ENCODE measurements at places on chromosomes 4 and X.

DNA sequence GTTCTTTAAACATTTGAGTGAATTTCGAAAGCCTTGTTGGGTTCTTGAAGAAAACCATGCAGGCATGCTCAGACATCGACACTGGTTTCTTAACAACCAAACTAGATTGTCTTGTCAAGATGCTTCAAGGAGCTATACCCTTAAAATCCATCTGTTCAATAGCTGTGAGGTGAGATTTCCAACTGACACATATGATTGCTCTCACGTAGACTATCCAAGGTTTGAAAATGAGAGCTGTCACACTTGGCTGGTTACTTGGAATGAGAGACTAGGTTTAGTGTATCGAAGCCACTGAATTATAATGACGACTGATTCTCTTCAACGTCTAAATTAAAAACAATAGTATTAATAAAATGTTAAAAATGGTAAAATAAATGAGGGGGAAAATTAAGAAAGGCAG lies 2725.5 kb downstream of the ARAP2 start:
- DNase-seq: no peak

DNA sequence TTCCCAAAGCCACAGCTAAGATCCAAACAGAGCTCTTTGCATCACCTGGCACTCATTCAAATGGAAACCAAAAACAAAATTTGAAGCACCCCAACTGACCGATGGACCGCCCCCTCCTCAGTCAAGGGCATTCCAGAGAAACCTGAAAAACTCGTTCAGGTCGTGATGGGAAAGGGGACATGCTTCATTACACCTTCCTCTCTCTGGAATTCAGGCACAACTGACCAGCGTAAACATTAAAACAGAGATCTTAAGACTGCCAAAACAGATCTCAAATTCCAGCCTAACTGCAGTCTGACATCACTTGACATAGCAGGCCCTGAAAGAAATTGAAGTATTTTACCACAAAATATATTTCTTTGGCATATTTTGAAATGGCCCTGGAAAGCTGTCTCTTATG lies 28.5 kb downstream of the PTTG2 start:
- DNase-seq: no peak

GRCh38 chr4:25081866-25082471 lies 51.2 kb upstream of the LGI2 start:
- no peak for DNase-seq

DNA sequence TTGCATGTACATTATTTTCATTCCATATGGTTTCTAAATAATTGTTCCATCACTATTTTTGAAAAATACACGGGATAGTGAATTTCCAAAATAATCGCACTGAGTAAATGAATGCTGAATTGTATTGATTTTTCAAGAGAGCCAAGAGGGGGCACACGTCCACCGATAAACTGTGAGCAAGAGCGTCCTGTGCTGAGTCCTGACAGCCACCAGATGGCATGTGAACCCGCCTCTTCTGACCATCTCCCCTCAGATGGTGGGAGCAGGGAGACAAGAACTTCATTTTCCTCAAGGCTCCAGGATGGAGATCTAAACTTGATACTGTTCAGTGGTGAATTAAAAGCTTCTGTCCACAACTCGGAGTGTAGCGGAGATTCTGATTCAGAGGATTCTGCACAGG lies 30.6 kb upstream of the IL9R start:
- DNase-seq: no peak

DNA sequence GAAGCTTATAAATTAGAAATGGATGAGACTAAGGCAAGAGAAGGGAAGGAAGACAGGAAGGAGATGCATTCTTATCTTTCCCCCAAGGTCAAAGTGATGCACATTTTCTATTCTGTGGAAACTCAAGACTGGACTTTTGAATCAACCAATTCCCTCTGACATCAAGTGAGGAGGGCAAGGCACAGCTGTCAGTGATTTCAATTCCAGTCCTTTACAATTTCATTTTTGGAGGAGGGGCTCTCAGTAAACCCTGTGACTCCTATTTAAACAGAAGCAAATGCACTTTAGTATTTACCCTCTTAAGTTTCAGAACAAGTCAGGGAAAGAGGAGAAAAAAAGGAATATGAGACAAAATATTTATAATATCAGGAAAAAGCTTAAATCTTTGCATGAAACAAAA lies 134.0 kb downstream of the MGST2 start:
- DNase-seq: no peak

All from stimulated activated CD4-positive, alpha-beta T cell treated with anti-CD3 and anti-CD28 coated beads, TNF-alpha, amount 100 ng/mL, for 1 hour (primary cell).